ENCODE measurements at places on chromosomes 2 and 18.

DNA sequence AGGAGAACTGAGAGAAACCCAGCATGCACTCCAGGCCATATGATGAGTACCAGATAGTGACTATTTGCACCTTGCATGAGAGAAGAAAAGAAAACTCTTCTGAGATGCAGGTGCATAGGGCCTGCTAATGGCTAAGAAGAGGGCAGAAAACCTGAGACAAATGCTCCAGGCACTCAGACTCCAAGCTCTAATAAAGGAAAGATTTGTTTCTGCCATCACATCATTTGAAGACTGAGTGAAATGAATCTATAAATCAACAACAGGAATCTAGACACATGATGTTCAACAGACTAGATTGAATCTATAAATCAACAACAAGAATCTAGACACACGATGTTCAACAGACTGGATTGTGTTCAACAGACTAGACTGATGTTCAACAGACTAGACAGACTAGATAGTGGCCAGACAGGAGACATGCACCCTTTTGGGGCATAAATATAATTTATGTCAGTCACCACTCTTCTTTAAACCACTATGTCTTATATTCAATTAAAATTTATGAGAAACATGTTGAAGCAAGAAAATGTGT lies 482.7 kb upstream of the UBE2E3 start:
- DNase-seq: no peak

DNA sequence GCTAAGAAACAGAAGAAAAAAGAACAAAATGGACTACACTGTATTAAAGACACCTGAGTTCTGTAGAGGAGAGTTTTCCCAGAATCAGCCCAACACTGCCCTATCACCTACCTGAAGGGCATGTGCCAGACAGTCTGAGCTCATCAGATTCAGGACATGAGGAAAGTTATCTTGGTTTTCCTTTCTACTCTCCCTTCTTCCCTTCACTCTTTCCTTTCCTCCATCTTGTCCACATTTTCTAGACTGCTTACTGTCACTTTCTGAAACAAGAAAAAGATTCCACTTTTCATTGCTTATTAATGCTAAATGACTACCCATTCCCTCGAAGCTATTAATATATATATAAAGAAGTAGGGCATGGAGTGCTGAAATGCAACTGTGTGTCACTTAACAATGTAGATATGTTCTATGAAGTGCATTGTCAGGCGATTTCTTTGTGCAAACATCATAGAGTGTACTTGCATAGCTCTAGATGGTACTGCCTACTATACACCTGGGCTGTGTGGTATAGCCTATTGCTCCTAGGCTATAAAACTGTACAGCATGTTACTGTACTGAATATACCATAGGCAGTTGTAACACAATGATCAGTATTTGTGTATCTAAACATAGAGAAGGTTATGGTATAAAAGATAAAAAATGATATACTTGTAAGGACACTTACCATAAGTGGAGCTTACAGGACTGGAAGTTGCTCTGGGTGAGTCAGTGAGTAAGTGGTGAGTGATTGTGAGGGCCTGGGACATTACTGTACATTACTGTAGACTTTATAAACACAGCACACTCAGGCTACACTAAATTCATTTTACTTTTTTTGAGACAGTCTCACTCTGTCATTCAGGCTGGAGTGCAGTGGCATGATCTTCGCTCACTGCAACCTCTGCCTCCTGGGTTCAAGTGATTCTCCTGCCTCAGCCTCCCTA lies 145.5 kb upstream of the ITGA6 start:
- no peak for DNase-seq

- DNase-seq: no peak
Measured at GRCh38 chr18:73151086-73151485, 283.3 kb upstream of the NETO1 start.

GRCh38 chr2:171102802-171103201 lies 57.9 kb downstream of the TLK1 start:
- no peak for DNase-seq

GRCh38 chr2:151056870-151057269 lies 204.8 kb downstream of the RBM43 start:
- DNase-seq: no peak

- no peak for DNase-seq
Measured at GRCh38 chr2:223936862-223937326, 8.2 kb downstream of the WDFY1 start.

GRCh38 chr2:37583867-37584266 lies 87.6 kb downstream of the CDC42EP3 start:
- DNase-seq: no peak

- DNase-seq: no peak
Measured at GRCh38 chr18:31931163-31931885, 11.6 kb downstream of the TRAPPC8 start.

DNA sequence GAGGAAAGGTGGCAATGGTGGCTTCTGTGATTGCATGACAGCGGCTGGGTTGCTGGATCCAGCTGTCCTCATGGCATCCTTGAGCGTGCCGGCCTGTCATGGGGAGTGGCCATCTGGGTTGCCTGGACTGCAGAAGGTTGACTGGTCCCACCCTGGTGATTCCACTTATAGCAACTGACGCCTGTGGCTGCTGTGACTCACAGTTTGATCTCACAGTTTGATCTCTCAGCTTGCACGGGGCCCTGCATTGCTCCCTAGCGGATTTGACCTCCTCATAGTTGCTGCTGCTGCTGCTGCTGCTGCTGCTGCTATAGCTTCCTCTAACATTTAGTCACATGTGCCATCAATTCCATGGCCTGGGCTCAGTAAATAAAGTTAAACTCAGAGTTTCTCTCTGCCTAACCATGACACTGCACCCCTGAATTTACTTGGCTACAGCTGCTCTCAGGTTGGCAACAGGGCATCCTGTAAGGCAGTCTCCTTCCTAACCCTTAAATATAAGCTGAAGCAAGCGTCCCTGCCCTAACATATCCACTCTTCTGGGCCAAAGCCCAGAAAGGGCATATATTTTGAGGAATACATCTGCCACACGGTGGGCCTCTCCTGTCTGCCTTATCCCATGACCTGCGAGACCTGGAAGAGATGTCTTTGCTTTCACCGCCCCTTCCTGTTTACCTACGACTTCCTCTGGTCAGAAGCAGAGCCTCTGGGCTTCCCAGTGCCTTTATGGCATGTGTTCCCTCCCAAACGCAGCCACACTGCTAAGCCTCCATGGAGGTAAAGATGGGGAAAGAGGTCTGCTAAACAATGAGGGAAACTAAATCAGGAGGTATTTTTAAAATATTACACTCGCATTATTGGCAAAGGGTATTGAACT lies 37.8 kb upstream of the CCDC150 start:
- DNase-seq: no peak
